ENCODE measurements at places on chromosomes 5 and 9.

- peak; percentile 39 for DNase-seq
These were observed 156.3 kb upstream of the IER5L start for GRCh38 chr9:129334105-129334935.

- no peak for DNase-seq
These were observed 27.0 kb upstream of the C9orf72 start for GRCh38 chr9:27600256-27600655.

DNA sequence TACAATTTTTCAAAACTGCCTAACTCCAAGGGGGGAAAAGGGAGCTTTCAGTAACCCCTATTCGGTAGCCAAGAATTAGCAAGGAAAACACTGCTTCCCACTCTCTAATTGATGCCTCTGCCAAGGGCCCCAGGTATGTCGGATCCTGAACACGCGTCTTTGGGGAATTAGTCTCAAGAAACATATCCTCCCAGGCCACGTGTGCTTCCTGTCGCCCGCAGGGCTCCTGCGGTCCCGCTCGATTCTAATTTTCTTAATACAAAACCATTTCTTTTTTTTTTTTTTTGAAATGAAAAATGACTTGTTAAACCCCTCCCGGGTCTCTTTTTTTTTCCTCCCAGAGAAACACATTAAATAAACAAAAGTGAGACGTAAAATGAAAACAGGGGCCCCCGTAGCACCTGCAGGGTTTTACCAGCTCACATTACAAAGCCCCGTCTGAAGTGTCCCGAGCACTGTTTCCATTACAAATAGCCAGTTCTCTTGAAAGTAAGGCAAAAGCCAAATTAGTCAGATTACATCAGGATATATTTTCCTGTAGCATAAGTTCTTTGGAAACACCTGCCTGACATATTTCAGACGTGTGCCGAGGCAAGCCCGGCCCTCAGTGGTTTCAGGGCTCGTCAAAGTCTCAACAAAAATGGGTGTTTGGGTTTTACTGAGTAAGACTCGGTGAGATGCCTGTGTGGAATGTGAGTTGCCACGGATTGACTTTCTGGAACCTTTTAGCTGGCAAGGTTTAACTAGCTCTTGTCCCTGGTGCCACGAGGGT, 21.5 kb downstream of the SMIM23 start:
- DNase-seq = no peak

GRCh38 chr5:123154886-123155445, 65.9 kb downstream of the PRDM6 start:
- DNase-seq = no peak

GRCh38 chr9:84852617-84853301, 183.2 kb downstream of the NTRK2 start:
- DNase-seq = no peak

DNA sequence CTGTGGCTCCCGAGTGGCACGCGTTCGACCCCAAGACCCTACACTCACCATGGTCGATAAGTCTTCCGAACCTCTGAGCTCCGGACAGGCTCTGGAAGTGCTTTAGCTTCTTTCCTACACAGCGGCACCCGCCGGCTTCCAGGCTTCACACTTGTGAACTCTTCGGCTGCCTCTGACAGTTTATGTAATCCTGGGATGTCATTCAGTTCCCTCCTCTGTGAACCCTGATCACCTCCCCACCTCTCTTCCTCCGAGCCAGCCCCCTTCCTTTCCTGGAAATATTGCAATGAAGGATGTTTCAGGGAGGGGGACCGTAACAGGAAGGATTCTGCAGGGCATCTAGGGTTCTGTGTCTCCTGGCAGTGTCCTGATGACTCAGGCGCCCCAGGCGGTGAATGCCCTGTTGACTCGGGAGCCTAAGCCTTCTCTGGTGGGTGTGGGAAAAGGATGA, at the start of gene CD14:
Gene CD14 (minus strand): TSS at position 155 of the 451 bp plus-strand sequence. CDS start 104 bp downstream, at position 51.
- DNase-seq = no peak

GRCh38 chr5:137791799-137792198, 37.6 kb upstream of the HNRNPA0 start:
- DNase-seq = no peak

- DNase-seq = no peak
These were observed 1.7 kb upstream of the PAX5 start for GRCh38 chr9:37035648-37036370.

GRCh38 chr5:138874771-138875551, at the start of gene LRRTM2:
Gene LRRTM2 (minus strand): TSS chr5:138875335. CDS start chr5:138874911, 424 bp downstream.
- DNase-seq = no peak

DNA sequence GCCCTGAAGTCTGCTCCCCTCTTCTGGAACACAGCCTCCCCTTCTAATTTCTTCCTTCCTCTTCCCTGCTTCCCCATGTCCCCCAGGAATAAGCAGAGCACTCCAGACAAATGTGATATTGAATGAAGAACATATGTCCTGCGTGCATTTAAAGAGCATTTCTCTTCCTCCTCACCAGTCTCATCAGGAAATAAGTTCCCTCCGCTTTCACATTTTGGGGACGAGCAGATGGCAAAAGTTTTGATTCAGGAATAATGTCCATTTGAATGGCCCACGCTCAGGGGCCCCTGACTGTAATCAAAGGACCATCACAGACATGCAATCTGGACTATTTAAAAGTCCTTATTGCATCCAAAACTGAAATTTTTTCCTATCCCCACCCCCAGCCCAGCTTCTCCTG, 316.1 kb downstream of the CDK5RAP2 start:
- no peak for DNase-seq

DNA sequence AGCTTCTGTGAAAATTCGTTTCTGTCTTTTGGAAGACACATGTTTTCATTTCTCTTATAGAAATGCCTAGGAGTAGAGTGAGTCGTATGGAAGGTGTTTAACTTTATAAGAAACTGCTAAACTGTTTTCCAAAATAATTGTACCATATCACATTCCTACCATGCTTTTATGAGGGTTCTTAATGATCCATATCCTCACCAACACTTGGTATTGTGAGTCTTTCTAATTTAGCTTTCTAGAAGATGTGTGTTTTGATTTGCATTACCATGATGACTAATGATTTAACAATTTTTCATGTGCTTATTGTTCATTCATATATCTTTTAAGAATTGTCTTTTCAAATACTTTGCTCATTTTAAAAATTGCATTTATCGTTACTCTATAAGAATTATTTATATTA, 223.6 kb downstream of the COMMD10 start:
- DNase-seq = no peak

- DNase-seq = no peak
These were observed 894 bp downstream of the LRRTM2 start for GRCh38 chr5:138874241-138874640.

DNA sequence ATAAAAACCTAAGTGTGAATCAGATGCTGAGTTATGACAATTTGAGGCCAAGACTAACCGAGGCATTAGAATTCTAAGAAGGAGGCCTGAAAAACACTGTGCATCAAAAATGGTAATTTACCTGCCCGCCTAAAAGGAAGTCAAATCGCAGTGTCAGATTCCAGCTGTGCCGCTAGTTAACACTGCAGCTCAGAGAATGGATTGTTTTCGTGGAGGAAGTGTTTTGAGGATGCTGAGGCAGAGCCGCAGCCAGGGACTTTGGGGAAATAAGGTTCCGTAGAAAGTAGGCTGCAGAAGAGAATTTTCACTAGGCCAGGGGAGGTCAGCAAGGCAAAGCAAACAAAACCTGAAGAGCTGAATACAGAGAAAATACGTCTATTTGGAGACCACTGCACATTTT, 226.4 kb upstream of the ISL1 start:
- DNase-seq = no peak

Measured in stimulated activated naive CD8-positive, alpha-beta T cell treated with anti-CD3 and anti-CD28 coated beads, Interleukin-15, amount 100 ng/mL, for 72 hours (primary cell).